Bone marrow (tissue), 2 donors: ENCODE measurements at places on chromosomes 2 and 18.

GRCh38 chr2:64374686-64375085 lies 79.3 kb upstream of the LGALSL start:
- DNase-seq = no peak

- DNase-seq = no peak
Measured at GRCh38 chr2:131058920-131059319, 34.3 kb downstream of the FAM168B start.

DNA sequence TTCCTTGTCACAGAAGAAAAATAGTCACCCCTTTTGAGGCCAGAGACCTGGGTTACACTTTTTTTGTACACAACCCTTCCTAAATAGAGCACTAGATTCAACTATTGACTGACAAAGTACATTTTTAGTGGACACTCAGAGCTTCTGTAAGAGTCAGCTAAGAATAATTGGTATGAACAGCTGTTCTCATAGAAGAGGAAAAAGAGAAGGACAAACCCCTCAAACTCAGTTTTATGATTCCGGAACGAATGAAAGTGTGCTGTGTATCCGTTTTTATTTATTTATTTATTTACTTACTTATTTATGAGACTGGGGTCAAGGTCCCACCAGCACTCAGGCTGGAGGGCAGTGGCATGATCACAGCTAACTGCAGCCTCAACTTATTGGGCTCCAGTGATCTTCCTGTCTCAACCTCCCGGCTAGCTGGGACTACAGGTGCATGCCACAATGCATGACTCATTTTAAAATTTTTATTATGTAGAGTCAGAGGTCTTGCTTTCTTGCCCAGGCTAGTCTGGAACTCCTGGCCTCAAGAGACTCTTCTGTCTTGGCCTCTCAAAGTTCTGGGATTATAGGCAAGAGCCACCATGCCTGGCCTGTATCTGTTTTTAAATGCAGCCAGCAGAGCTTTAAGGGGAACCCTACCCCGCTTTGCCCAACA lies 36.0 kb upstream of the FZD5 start:
- no peak for DNase-seq

- no peak for DNase-seq
Measured at GRCh38 chr18:79366177-79367094, 29.3 kb upstream of the NFATC1 start.

DNA sequence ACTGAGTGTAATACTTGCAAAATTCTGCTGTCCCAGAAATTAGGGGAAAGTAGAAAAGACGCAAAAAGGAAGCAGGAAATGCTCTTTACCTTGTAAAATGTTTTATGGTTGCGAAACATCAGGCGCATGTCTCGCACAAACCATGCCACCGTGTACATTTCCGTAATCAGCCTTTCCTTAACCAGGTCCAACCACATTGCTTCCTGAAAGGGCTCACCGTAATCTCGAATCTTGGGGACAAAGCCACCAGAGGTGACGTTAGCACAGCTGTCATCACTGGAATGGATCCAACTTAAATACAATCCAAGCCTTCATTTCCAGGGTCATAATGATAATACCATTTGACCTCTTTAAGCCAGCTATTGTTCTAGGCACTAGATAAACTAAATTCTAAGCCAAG lies 49.3 kb downstream of the SP110 start:
- DNase-seq = no peak

DNA sequence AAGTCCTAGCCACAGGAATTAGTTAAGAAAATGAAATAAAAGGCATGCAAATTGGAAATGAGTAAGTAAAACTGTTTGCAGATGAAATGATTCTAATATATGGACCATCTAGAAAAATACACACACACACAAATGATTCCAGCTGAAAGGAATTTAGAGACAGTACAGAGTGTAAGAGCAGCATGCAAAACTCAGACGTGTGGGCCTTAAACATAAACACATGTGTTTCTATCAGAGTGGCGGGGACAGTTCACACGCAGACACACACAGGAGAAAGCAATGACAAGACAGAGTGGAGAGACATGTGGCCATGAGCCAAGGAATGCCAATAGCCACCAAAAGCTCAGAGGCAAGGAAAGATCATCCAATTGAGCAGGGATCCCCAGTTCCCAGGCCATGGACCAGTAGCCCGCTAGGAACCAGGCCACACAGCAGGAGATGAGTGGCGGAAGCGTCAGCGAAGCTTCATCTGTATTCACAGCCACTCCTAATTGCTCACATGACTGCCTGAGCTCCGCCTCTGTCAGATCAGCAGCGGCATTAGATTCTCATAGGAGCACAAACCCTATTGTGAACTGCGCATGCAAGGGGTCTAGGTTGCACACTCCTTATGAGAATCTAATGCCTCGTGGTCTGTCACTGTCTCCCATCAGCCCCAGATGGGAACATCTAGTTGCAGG lies 155.4 kb downstream of the ARL4C start:
- no peak for DNase-seq

GRCh38 chr2:119888680-119889079 lies 124.2 kb upstream of the EPB41L5 start:
- no peak for DNase-seq

- no peak for DNase-seq
Measured at GRCh38 chr2:151973013-151973900, 125.6 kb downstream of the CACNB4 start.

GRCh38 chr2:119389615-119390306 lies 23.0 kb downstream of the DBI start:
- DNase-seq = no peak

DNA sequence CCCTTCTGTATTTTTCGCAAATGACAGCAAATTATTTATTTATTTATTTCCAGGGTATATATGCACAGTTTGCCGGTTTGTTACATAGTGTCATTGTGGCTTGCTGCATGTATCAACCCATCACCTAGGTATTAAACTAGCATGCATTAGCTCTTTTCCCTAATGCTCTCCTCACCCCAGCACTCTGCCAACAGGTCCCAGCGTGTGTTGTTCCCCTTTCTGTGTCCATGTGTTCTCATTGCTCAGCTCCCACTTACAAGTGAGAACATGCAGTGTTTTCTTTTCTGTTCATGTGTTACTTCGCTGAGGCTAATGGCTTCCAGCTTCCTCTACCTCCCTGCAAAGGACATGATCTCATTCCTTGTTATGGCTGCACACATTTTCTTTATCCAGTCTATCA lies 592.3 kb downstream of the TRIB2 start:
- no peak for DNase-seq

DNA sequence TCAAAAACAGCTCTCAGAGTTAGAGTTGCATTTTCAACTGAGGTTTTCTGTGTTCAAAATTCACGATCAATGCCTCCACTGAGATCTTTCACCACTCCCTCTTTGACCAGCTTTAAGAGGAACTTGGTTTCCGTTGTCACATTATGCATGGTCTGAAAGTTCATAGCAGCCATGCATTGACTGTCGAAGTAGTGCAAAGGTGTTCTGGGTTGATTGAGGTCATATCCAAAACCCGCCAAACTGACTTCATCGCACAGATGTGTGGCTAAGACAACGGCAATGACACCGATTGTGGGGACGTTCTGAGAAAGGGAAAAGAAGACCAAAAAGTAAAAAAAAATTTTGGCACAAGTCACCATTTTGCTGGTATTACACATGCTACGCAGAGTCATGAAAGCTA lies 48.7 kb downstream of the ST3GAL5 start:
- no peak for DNase-seq

- no peak for DNase-seq
Measured at GRCh38 chr18:21112543-21113105, 1.0 kb upstream of the ROCK1 start.

GRCh38 chr2:239130041-239130440 lies 270.8 kb downstream of the HDAC4 start:
- DNase-seq = no peak

DNA sequence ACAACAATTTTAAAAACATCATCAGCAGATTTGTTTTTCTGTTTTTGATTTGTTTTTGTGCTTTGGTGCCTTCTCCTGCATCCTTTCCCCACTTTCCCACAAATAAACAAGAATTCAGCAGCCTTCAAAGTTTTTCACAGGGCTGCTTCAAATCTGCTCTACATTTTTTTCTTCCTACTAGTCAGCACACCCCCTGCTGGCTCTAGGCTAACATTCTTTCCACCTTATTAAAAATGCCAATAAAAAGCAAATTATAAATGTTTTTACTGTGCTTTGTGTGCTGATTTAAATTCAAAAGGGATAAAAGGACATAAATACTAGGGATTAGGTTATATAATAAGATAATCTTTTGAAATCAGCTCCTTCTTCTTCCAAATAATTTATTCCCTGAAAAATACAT lies 6.2 kb upstream of the CNTNAP5 start:
- no peak for DNase-seq

DNA sequence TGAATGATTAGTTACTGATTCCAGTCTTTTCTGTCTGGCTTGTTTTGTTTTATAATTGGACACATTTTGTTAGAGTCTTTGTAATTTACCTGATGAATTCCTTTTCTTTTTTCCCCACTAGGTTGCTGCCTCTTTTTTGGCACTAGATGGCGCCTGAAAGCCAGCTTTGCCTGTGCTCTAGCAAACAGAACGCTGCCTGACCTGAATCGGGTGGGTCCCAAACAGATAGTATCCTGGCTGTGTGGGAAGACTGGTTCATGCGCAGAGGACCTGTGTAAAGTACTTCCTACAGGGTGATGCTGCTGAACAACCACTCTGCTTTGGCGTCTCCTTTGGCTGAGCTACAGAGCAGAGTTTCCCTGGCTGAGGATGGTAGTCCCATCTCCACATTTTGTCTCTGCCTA lies 288.2 kb downstream of the IKZF2 start:
- DNase-seq = no peak

- no peak for DNase-seq
Measured at GRCh38 chr2:162244541-162245031, 1.3 kb upstream of the FAP start.

GRCh38 chr2:36952748-36953197 lies 13.6 kb downstream of the STRN start:
- no peak for DNase-seq

GRCh38 chr2:225428360-225428759 lies 28.9 kb downstream of the NYAP2 start:
- DNase-seq = no peak

GRCh38 chr18:45355944-45356520 lies 259.2 kb upstream of the SLC14A2 start:
- DNase-seq = no peak

- no peak for DNase-seq
Measured at GRCh38 chr2:231110551-231110950, 14.3 kb downstream of the HTR2B start.

DNA sequence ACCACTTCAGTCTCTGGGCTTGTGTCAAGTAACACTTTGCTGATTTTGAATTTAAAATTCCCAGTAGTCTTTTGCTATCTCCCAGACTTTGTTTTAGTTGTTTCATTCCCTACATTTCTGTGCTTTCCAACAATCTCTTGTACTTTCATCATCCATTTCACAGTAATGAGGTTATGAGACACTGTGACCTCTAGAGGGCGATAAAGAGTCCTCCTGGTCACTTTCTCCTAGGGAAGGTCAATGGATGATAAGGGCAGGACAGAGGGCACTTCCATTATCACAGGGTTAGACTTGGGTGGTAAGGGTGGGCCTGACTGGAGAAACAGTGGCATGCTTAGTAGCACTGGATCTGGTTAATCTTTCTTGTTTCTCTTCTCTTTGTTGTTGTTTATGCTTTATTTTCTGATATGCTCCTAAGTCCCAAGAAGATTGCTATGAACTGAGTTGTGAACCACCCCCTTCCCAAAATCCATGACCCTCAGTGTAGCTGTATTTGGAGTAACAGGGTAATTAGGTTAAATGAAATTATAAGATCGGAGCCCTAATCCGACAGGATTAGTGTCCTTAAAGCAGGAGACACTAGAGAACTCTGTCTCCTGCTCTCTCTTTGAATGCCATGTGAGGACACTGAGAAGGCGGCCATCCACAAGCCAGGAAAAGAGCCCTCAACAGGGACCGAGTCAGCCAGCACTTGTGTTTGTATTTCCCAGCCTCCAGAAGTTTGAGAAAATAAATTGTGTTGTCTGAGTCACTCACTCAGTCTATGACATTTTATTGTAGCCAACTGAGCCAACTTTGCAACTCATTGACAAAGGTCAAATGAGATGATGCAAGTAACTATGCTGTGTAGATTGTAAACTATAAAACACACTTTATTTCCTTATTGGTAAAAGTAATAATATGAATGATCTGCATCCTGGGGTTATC lies 779.2 kb downstream of the CNTNAP5 start:
- no peak for DNase-seq
